ENCODE measurements at places on chromosomes 3 and 15. TPM values are rescaled to one million over a fixed set of nuclear protein-coding genes. Genes with fewer than 3 reads are reported as not detected.
A peak's percentile ranks its signal among the peaks of the same experiment; 100 is the strongest.

DNA sequence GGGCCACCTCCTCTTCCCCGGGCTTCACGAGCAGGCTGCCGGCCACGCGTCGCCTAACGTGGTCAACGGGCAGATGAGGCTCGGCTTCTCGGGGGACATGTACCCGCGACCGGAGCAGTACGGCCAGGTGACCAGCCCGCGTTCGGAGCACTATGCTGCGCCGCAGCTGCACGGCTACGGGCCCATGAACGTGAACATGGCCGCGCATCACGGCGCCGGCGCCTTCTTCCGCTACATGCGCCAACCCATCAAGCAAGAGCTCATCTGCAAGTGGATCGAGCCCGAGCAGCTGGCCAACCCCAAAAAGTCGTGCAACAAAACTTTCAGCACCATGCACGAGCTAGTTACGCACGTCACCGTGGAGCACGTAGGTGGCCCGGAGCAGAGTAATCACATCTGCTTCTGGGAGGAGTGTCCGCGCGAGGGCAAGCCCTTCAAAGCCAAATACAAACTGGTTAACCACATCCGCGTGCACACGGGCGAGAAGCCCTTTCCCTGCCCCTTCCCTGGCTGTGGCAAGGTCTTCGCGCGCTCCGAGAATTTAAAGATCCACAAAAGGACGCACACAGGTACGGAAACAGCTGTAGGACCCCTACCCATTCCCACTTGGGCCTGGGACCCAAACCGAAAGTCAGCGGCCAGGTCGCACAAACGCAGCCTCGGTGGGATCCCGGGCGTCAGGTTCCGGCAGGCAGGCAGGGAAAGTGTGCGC, 1.5 kb downstream of the ZIC1 start:
- no peak for DNase-seq

- peak; percentile 49 for DNase-seq
These were observed 22.0 kb upstream of the DOCK3 start for GRCh38 chr3:50652709-50653108.

DNA sequence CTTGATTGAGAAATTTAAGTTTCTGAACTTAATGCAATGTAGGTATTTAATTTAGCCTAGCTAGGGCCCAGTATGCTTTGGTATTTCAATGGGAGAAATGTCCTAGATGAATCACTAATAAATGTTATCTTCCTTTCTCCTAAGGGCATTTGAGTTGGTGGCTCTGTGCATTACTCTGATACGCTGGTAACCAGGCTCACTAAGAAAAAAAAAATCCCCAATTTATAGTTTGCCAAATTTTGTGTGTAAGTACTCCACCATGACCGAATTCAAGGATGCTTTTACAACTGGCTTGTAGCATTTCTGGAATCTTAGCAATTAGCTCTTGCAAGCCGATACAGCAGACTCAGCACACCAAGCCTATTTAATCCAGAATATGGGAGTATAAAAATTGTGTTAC, 94.6 kb upstream of the LPP start:
- DNase-seq, result no peak

GRCh38 chr15:25965326-25965725, 102.2 kb upstream of the ATP10A start:
- no peak for DNase-seq

The RPLP1 gene
- 1,299 TPM for total RNA-seq

The FRMD5 gene
- total RNA-seq, result 62.4 TPM

The ITIH4 gene
- 5.0 TPM for total RNA-seq

The EFCC1 gene
- 1.5 TPM for total RNA-seq

DNA sequence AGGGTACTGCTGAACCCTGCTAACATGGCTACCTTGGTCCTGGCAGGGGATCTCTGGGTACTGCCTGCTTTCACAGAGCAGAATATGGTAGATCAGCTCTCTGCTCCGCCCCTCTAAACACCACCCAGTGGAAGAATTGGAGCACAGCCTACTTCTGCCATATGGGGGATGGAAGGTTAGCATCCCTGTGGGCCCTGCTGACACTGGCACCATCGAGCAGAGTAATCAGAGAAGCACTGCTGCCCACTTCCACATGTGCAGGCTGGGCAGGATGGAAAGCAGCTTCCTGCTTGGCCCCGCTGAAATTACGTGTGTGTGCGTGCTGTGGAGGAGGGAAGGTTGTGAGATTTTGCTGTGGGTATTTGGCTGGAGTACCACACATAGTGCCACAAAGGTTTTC, 24.8 kb downstream of the CCR1 start:
- DNase-seq, result no peak

- no peak for DNase-seq
These were observed 435.7 kb downstream of the NAALADL2 start for GRCh38 chr3:175294793-175295192.

Measured in left ventricle myocardium inferior (tissue), 1 donor.